ENCODE measurements at places on chromosomes 6 and 20.

- no peaks in the 10 kb centered on the region for H3K27me3 ChIP-seq
- H3K36me3 ChIP-seq = no peaks in the 10 kb centered on the region
- peaks cover 20% of the 10 kb centered on the region for H3K4me1 ChIP-seq
- H3K27ac ChIP-seq = no peak overlapping the region
These were observed 2.1 kb downstream of the DNMT3B start for GRCh38 chr20:32764005-32764960.

GRCh38 chr6:160041608-160042007 lies 72.7 kb downstream of the IGF2R start:
- no peaks in the 10 kb centered on the region for H3K27me3 ChIP-seq
- H3K4me1 ChIP-seq = peaks cover 14% of the 10 kb centered on the region
- H3K36me3 ChIP-seq = peaks cover 66% of the 10 kb centered on the region
- no peak overlapping the region for H3K4me3 ChIP-seq
- DNase-seq = no peak
- H3K27ac ChIP-seq = peak overlapping the region; percentile 38

DNA sequence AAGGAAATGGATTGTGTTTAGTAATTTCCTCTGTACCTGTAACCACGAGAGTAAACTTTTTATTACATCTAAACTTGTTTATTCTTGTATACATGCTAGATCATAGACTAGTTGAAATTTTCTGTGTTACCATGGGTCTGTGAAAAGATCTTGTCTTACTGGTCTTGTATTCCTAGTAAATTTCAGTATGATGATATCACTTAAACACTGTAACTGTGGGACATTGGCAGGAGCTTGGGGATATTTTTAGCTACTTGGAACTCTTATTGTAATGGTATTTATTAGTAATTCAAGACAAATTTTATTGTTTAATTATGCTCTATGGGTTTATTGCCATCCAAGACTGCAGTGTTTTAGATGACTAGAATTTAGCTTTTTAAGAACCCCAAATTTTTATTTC lies 25.9 kb upstream of the TULP4 start:
- no peak overlapping the region for H3K4me3 ChIP-seq
- H3K27me3 ChIP-seq = no peaks in the 10 kb centered on the region
- H3K4me1 ChIP-seq = peaks cover 8% of the 10 kb centered on the region
- H3K27ac ChIP-seq = no peak overlapping the region
- peak; percentile 37 for DNase-seq

DNA sequence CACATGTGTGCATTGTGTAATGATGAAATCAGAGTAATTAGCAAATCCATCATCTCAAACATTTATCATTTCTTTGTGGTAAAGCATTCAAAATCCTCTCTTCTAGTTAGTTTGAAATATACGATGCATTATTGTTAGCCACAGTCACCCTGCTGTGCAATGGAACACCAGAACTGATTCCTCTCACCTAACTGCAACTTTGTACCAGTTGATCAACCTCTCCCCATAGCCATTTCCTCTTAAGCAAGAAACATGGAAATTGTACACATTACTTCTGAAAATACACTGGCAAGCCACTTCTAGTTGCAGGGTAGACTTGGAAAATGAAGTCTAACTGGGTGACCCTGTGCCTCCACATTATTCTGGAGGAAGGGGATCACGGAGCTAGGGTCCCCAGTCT lies 58.1 kb upstream of the ESR1 start:
- no peaks in the 10 kb centered on the region for H3K27me3 ChIP-seq
- H3K36me3 ChIP-seq = no peaks in the 10 kb centered on the region
- DNase-seq = no peak
- no peak overlapping the region for H3K4me3 ChIP-seq
- H3K27ac ChIP-seq = no peak overlapping the region
- H3K4me1 ChIP-seq = no peaks in the 10 kb centered on the region

DNA sequence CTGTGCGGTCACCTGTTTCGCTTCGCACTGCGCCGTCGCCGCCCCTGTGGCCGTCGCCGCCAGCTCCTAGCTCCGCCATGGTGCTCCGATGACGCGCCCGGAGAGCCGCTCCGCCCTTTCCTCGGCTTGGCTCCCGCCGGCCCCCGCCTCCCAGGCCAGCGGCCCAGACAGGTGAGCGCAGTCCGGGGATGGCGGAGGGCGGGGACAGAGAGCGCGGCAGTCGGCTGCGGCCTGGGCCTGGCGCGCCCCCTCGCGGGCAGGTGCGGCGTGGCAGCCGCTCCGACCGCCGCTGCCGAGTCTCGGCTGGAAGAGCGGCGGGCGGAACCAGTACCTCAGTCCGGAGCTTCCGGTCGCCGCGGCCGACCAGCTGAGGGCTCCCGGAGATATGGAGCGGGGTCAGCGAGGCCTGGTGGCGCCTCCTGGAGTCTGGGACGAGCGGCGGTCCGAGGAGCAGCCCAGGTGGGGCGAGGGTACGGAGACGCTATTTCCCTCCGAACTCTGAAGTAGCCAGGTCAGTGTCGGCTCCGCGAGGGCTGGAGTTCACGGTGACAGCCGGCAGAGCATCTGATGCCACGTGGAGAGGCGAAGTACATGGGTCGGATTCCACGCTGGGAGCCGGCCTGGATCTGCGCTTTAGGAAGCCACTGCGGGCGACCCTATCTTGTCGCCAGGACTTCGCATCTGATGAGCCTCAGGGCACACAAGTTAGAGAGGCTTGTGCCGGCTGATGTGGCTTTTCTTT lies at the start of gene MAP7:
MAP7 (minus strand) TSS at position 93 of the 742 bp plus-strand sequence; CDS start at position 79, 14 bp downstream.
- peaks cover 3% of the 10 kb centered on the region for H3K36me3 ChIP-seq
- peak within 1 kb of the TSS; percentile 88 for H3K4me3 ChIP-seq
- peak; percentile 47 for DNase-seq
- H3K27ac ChIP-seq = no peak within 1 kb of the TSS

- DNase-seq = peak; percentile 75
- peak overlapping the region; percentile 74 for H3K27ac ChIP-seq
- peaks cover 5% of the 10 kb centered on the region for H3K4me1 ChIP-seq
- no peaks in the 10 kb centered on the region for H3K27me3 ChIP-seq
- H3K4me3 ChIP-seq = no peak overlapping the region
- H3K36me3 ChIP-seq = no peaks in the 10 kb centered on the region
These were observed 219.2 kb upstream of the SGK1 start for GRCh38 chr6:134537146-134537555.

GRCh38 chr6:3325210-3325609 lies 66.5 kb downstream of the PSMG4 start:
- DNase-seq = peak; percentile 22
- no peak overlapping the region for H3K27ac ChIP-seq
- H3K27me3 ChIP-seq = no peaks in the 10 kb centered on the region

DNA sequence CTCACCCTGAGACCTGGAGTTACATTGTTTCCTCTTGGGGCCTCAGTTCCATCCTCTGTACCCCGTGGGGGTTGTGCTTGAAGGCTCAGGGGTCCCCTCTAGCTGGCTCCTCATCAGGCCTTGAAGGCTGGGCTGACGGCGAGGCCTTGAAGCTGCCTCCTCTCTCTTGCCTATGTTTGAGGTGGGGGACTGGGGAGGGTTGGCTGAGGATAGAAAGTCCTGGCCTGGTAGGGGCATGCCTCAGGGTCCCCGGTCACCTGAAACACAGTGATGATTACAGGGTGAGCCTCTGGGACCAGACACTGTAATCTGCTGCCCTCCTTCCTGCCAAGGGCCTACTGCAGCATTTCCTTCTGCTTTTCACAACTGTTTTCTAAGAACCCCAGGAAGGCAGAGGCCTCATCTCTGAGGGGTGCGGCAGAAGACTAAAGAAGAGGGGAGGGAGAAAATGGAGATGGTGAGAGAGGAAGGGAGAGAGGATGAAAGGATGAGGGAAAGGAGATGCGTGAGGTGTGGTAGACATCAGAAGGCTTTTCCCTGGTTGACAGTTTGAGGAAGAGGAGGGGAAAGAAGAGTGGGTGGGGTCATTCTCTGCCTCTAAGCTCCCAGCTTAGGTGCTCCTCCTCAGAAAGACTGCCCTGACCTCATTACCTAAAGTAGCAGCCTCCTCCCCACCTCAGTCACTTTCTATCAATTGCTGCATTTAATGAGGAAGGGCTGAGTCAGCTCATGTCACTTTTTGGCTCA lies 29.7 kb downstream of the VEGFA start:
- DNase-seq = no peak
- H3K4me1 ChIP-seq = peaks cover 17% of the 10 kb centered on the region
- H3K27me3 ChIP-seq = no peaks in the 10 kb centered on the region

DNA sequence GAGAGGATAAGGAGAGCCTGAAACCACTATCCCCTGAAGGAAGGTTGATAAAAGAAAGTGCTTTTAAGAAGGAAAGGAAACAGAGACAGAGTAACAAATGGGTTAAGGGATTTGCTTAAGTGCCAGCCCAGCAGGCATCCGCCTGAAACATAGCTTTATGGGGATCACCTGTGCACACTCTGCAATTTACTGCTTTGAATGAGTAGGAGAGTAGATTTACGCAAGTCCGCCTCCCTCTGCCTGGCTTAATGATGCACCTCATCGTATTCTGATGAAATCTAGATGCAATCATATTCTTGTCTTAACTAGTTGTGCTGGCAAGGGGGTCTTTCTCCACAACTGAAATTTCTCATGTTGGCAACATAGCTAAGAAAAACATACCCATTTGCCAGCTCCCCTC lies 101.1 kb upstream of the ID4 start:
- H3K4me3 ChIP-seq = no peak overlapping the region
- H3K36me3 ChIP-seq = no peaks in the 10 kb centered on the region
- H3K27ac ChIP-seq = no peak overlapping the region
- DNase-seq = no peak

DNA sequence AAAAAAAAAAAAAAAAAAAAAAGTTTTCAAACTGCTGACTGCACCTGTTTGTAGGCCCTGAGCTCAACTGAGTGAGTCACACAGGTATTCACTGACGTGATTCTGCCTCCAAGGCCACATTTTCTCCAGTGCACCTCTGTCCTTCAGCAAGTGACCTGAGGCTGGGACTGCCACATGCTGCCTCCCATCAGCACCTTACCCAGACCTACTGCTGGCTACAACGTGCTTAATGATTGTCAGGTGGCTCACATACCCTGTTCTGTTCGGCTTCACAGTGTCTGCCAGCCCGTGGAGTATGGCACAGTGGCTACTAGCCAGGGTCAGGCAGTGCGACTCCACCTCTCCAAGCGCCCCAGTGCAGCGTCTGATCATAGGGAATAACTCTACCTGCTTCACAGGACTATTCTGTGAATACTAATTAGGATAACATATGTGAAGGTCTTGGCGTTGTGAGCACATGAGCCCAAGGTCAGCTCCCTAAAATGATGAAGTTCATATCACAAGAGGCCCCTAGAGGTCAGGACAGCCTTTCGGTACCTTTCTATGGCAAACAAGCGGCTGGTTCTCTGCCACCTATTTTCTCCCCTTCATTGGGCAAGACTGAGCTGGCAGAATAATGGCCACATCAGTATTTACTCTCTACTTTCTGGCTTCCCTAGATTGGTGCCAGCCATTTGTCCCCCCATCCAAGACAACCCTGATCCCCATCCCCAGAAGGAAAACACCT lies 28.1 kb downstream of the RIPOR3 start:
- peaks cover 4% of the 10 kb centered on the region for H3K36me3 ChIP-seq
- no peak for DNase-seq
- H3K4me3 ChIP-seq = peak overlapping the region; percentile 26
- H3K27me3 ChIP-seq = no peaks in the 10 kb centered on the region
- peaks cover 17% of the 10 kb centered on the region for H3K4me1 ChIP-seq
- no peak overlapping the region for H3K27ac ChIP-seq

DNA sequence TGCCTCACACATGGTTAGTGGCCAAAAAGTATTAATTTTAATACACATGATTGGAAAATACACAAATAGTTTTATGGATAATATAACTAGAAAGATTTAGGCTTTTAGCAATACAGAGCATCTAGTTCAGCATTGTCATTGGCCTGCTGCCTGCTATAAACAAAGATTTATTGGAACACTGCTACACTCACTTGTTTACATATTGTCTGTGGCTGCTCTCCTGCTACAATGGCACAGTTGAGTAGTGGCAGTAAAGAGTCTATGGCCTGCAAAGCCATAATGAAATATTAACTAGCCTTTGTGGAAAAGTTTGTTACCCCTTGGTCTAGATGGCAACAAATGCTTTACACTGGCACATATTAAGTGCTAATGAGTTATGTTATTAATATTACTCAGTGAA lies 37.8 kb downstream of the ZNF451 start:
- peaks cover 38% of the 10 kb centered on the region for H3K36me3 ChIP-seq
- DNase-seq = peak; percentile 28
- no peaks in the 10 kb centered on the region for H3K4me1 ChIP-seq
- no peaks in the 10 kb centered on the region for H3K27me3 ChIP-seq
- H3K27ac ChIP-seq = no peak overlapping the region
- no peak overlapping the region for H3K4me3 ChIP-seq

GRCh38 chr6:129992881-129993280 lies 25.5 kb upstream of the L3MBTL3 start:
- no peaks in the 10 kb centered on the region for H3K36me3 ChIP-seq
- no peak overlapping the region for H3K27ac ChIP-seq
- H3K4me1 ChIP-seq = no peaks in the 10 kb centered on the region
- H3K4me3 ChIP-seq = no peak overlapping the region

DNA sequence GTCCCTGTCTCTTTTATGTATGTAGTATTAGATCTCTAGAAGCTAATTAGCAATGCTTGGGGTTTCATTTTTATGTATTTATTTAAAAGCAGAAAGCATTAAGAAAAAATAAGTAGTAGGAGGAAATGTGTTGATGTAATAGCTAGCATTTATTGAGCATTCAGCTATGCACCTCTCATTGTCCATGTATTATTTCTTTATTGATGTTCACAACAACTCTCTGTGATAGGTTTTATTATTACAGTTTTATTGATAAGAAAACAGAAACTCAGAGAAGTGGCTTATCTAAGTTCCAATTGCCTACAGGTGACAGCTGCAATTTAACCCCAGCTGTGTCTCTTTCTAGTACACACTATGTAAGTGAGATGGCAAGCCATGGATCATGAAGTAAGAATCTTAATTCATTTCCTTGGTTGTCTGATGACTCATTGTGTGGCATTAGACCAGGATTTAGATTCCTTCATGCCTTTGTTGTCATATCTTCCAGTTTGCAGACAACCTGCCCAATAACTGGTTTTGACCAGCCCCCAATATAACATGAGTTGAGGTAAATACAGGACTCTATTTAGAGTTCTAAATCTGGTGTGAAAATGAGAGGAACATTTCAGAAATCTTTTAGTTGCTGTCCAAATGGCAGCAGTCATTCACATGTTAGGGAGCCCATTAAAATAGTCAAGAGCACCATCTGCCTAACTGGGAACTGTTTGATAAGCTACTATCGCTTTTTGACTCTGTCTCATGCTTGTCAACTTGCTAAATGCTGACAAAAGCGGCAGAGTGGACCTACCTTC lies 170.8 kb upstream of the PHACTR1 start:
- H3K4me3 ChIP-seq = no peak overlapping the region
- peak; percentile 49 for DNase-seq

- no peaks in the 10 kb centered on the region for H3K27me3 ChIP-seq
- no peaks in the 10 kb centered on the region for H3K36me3 ChIP-seq
- DNase-seq = peak; percentile 38
- H3K4me1 ChIP-seq = no peaks in the 10 kb centered on the region
- H3K4me3 ChIP-seq = no peak overlapping the region
These were observed 40.6 kb downstream of the ISM1 start for GRCh38 chr20:13261460-13262301.

GRCh38 chr6:109059153-109059552 lies 35.5 kb downstream of the SESN1 start:
- no peak for DNase-seq
- no peak overlapping the region for H3K4me3 ChIP-seq
- peaks cover 3% of the 10 kb centered on the region for H3K4me1 ChIP-seq
- no peak overlapping the region for H3K27ac ChIP-seq
- H3K36me3 ChIP-seq = no peaks in the 10 kb centered on the region

- no peaks in the 10 kb centered on the region for H3K36me3 ChIP-seq
- H3K27ac ChIP-seq = no peak overlapping the region
- H3K4me3 ChIP-seq = no peak overlapping the region
- peaks cover 7% of the 10 kb centered on the region for H3K4me1 ChIP-seq
These were observed 29.5 kb downstream of the ALDH8A1 start for GRCh38 chr6:134920422-134920821.

- peaks cover 4% of the 10 kb centered on the region for H3K4me1 ChIP-seq
- DNase-seq = no peak
- H3K4me3 ChIP-seq = no peak overlapping the region
- H3K27me3 ChIP-seq = no peaks in the 10 kb centered on the region
These were observed 538.0 kb downstream of the UTRN start for GRCh38 chr6:144823131-144823530.

Data from mesenchymal stem cell (in vitro differentiated cells and primary cell).